ENCODE measurements at places on chromosomes 5 and 9. TPM values are rescaled to one million over a fixed set of nuclear protein-coding genes. Genes with fewer than 3 reads are reported as not detected.

DNA sequence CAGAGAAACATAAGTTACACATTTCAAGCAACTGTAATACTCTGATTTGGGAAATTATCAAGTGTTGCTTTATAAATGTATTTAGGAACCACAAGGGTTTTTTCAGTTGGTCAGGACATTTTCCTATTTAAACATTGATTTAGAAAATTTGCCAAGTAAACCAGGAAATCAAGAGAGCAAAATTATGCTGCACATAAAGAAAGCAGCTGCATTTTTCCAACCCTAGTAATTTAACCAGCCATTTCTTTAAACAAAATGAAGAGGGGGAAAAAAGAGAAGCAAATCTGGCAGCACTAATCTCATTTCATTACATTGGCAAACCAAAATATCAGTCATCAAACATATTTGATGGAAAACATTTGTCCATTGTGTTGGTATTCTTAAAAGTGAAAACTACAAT is 271.4 kb downstream of the TLE1 start:
- DNase-seq: no peak

IFNA2 gene
- polyA plus RNA-seq: not detected

- DNase-seq: peak; percentile 41
Measured at GRCh38 chr5:172715931-172716682, 54.9 kb downstream of the DUSP1 start.

OR1Q1 gene
- polyA plus RNA-seq: not detected

DNA sequence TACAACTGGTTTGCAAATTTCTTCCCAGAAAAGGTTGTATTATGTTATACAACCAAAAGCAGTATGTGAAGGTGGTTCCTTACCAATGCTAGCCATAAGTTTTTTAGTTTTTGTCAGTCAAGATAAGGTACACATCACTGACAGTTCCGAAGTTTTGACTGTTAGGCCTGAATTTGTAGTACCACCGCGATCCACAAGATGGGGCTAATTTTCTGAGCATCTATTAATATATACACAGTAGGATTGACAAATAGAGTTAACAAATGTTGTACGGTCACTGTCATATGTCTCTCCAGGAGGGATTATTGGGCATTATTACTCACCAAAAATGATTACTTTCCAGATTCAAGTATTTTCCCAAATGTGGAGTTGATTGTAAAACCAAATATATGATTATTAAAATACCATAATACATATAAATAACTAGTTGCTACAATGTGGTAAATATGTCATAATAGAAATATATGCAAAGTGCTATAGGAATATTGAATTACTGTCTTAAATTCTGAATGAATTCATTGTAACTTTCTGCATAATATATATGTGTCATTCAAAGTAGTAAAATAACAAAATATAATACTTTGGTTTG is 28.4 kb upstream of the LRRC19 start:
- DNase-seq: peak; percentile 18

DNA sequence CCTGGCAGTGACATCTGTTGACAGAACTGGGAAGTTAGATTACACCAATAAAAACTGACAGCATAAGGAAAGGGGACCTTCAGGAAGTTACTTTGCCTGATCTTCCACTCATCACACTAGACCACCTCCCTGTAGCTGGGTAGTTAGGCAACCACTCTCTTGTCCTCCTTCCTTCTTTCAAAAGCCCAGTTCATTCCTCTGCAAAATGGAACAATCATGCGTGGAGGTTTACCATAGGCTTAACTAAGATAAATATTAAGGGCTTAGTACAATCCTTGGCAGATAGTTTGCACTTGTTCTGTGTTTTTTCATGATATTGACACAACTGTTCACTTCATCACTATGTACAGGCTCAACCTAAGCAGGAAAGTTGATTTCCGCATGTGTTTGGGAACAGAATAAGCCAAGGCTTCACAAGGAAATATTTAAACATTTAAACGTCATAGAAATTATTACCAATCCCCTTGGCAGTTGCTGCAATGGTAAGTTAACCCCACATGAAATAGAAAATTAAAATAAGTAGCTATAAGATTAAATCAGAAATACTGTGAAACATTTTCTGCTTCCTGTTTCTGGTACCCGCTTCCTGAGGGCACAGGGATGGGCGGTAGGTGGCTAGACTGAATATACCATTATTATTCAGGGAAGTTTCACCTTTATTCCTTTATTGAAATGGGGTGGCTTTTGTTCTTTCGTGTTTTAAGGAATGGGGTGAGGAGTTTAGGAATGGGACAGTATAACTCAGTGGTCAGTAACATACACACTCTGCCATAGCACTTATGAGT is 9.9 kb upstream of the PTGER4 start:
- no peak for DNase-seq

- DNase-seq: no peak
Measured at GRCh38 chr5:1217596-1218206, 7.5 kb upstream of the SLC6A18 start.

GRCh38 chr5:130706696-130707095 is 458.4 kb downstream of the HINT1 start:
- no peak for DNase-seq

DNA sequence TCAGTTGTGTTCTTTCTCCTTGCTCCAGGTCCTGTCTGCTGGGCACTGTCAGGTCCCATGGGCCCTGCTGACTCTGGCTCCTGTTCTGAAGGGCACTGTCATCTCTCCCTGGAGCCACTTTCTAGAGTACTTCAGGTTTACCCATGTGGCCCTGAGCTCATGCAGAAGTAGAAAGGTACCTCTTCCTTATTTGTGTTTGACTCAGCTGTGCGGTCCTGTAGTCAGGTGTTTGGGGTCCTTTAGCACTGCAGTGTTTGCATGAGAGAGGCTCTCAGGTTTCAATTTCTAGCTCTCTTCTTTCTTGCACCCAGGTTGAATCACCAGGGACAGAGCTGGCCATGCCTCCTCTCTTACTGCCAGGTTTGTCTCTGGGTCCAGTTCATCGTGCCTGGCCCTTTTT is 71.5 kb downstream of the HSPA4 start:
- no peak for DNase-seq

ARID3C gene
- polyA plus RNA-seq: not detected

DNA sequence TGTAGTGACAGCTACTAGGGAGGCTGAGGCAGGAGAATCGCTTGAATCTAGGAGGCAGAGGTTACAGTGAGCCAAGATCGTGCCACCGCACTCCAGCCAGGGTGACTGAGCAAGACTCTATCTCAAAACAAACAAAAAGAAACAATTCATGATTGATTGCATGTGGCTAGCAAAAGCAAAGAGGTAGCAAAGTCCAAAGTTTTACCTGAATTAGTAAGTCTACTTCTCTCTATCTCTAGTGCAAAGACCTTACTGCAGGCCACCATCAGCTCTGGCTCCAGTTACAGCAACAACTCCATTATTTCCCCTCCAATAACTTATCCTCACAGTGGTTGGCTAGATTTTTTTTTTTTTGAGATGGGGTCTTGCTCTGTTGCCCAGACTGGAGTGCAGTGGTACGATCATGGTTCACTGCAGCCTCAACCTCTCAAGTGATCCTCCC is 6.2 kb upstream of the SAR1B start:
- DNase-seq: no peak

PCDHGA12 gene
- 4.5 TPM for polyA plus RNA-seq

GRCh38 chr5:78925129-78925876 is 59.8 kb downstream of the ARSB start:
- no peak for DNase-seq

DNA sequence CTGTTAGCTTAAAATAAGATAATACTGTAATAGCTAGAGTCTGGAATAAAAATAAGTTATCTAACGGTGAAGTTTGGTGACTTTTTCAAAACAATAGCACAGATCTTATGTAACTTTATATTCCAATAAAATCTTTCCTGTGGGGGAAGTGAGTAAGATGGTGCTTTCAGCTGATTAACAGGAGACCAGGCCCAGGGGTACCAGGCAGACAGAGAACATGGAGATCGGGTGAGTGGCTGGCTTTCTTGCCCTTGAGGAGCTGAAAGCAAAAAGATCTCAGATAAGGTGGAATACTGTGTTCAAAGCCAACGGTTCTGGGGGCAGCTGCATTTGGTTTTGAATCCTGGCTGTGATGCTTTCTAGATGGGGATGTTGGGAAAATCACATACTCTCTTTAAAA is 61.3 kb downstream of the MAT2B start:
- DNase-seq: no peak

- DNase-seq: peak; percentile 55
Measured at GRCh38 chr5:177399997-177400868, at the start of gene PFN3. Gene PFN3 (minus strand): TSS chr5:177400661. CDS start chr5:177400576, 85 bp downstream.

GRCh38 chr5:172864747-172865146 is 30.7 kb downstream of the ERGIC1 start:
- DNase-seq: no peak

DNA sequence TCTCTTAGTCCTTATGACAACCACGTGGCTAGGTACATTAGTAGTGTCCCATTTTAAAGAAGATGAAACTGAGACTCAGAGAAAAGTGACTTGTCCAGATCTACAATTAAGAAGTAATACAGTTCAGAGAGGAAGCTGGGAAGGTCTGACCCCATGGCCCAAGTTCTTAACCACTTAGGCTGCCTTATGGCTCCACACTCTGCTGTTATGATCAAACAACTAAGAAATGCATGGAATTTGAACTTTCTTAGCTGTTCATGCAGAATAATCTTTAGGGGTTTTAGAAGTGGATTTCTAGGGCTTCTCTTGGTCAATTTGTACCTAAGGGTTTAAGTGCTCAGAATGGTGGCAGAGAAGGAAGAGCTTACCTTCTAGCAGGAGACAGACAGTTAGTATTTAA is 128.0 kb upstream of the MSX2 start:
- DNase-seq: no peak

- DNase-seq: no peak
Measured at GRCh38 chr5:64930672-64931318, 162.1 kb downstream of the CWC27 start.

PTGDS gene
- 13.6 TPM for polyA plus RNA-seq

DNA sequence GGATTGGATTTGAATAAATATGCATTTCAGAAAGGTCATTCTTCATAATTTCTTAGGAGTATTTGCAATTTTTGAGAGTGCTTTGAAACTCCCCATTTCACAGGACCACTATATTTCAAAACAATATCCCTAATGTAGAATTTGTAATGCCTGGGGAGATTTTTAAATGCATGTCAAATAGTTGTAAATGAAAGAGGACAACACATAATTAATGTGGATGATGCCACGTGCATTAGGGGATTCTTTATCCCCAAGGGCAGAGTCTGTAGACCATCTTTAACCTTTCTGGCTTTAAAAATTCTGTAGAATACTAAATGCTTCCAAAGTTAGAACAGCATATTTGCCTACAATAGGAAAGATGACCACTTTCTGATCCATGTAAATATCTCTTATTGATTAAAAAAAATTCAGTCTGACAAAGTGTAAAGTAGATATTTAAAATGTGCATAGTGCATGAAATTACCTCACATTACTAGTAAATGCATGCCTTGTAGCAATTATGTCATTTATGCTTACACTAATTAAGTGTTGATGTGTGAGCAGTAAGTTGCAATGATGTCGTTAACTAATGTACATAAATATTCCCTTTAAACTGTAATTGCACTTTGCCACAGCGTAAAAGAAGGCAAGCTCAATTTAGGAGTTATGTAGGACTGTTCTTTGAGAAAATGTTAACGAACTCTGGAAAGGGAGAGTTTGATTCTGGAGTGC is 416.1 kb downstream of the PSAT1 start:
- DNase-seq: no peak

DNA sequence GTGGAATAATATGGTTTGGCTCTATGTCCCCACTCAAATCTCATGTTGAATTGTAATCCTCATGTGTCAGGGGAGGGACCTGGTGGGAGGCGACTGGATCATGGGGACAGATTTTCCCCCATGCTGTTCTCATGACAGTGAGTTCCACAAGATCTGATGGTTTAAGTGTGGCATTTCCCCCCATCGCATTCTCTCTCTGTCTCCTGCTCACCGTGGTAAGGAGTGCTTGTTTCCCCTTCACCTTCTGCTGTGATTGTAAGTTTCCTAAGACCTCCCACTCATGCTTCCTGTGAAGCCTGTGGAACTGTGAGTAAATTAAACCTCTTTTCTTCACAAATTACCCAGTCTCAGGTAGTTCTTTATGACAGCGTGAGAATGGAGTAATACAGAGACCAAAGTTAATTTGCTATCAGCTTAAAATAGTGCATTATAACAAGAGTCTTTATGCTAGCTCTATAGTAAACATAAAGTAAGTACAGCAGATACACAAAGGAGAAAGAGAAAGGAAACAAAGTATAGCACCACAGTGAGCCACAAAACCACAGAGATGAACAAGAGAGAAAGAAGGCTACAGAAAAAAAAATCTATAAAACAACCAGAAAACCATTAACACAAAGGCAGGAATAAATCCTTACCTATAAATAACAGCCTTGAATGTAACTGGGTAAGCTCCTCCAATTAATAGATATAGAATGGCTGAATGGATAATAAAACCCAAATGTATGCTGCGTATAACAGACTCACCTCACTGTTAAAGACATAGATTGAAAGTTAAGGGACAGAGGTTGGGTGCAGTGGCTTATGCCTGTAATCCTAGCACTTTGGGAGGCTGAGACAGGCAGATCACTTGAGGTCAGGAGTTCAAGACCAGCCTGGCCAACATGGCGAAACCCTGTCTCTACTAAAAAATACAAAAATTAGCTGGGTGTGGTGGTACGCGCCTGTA is 39.7 kb downstream of the RAPGEF6 start:
- DNase-seq: no peak

ZMAT2 gene
- polyA plus RNA-seq: 126 TPM

LHX6 gene
- polyA plus RNA-seq: 5.0 TPM

IRGM gene
- 0.12 TPM for polyA plus RNA-seq

- DNase-seq: peak; percentile 55
Measured at GRCh38 chr9:137452761-137453642, 6.1 kb downstream of the NSMF start.

PTGER4 gene
- polyA plus RNA-seq: 3.5 TPM

FGF10 gene
- polyA plus RNA-seq: 8.7 TPM

- no peak for DNase-seq
Measured at GRCh38 chr5:173029499-173029921, 26.6 kb upstream of the CREBRF start.

ARL14EPL gene
- polyA plus RNA-seq: 0.88 TPM

CCL27 gene
- not detected for polyA plus RNA-seq

- no peak for DNase-seq
Measured at GRCh38 chr5:160697281-160697680, 154.7 kb downstream of the ATP10B start.

CDC20B gene
- polyA plus RNA-seq: not detected

MLANA gene
- polyA plus RNA-seq: not detected

DNA sequence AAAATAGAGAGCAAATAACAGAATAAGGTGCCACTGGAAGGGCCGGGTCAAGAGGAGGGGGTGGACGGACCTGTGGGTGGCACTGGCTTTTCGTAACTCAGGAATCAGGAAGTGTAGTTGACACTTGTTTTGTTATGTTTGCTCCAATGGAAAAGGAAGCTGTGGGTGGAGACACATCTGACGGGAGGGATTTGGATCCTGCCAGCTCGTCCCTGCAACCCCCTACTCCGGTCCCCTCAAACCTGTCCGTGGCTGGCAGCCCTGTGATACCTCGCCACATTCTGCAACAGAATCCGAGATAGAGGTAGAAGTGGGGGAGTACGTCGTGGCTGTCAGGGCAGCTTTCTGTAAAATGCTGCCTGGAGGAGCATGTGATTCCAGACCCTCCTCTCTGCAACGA is 104.2 kb upstream of the IER5L start:
- DNase-seq: peak; percentile 28

- DNase-seq: no peak
Measured at GRCh38 chr5:97119007-97119390, 23.4 kb downstream of the LIX1 start.

C7 gene
- 1,831 TPM for polyA plus RNA-seq

PFN3 gene
- not detected for polyA plus RNA-seq
